ENCODE measurements at places on chromosomes 4 and X.

DNA sequence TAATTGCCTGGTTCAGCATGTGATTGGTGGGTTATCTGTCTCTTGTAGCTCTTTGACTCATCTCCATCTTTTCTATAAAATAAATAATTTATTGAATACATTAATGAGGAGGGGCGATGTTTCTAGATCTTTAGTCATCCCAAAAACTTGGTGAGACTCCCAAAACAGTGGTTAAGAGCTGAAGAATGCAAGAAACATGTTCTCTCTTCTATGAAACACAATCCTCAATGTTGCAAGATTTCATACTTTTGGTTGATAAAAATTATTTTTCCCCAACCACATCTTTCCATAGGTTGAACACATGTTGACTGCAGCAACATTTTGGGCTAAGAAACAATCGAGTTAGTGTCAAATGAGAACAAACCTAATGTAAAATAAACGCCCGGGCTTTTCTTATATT lies 1.2 kb upstream of the TMEM47 start:
- DNase-seq = peak; percentile 62

- DNase-seq = peak; percentile 91
Observed at GRCh38 chr4:10180927-10181744, 64.5 kb upstream of the WDR1 start.

DNA sequence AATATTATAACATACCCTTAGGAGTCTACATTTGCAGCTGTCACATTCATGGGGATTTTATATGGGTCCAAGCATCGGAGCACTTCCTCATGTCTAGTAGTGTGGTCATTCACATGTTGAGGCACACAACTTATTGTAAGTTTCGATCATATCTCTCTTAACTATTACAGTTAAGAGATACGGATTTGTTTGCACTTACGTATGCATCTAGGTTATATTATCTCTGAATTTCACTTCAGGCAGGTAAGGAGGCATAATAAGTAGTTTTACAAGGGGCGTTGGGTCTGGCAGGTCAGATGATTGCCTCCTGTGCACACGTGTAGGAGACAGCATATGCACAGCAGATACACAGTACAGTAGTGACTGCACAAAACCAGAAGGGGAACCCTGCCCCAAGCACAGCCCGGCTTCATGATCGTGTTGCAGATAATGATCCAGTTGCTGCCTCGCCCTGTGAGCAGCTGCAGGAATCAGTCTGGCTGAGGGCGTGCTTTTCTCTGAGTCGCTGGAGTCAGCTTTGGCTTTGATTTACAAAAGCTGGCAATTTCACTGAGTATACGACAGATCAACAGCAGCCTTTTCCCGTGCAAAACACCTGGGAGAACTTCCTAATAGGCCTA lies 302.9 kb upstream of the GATB start:
- DNase-seq = no peak

GRCh38 chr4:109128589-109128988 lies 173.9 kb downstream of the COL25A1 start:
- no peak for DNase-seq

DNA sequence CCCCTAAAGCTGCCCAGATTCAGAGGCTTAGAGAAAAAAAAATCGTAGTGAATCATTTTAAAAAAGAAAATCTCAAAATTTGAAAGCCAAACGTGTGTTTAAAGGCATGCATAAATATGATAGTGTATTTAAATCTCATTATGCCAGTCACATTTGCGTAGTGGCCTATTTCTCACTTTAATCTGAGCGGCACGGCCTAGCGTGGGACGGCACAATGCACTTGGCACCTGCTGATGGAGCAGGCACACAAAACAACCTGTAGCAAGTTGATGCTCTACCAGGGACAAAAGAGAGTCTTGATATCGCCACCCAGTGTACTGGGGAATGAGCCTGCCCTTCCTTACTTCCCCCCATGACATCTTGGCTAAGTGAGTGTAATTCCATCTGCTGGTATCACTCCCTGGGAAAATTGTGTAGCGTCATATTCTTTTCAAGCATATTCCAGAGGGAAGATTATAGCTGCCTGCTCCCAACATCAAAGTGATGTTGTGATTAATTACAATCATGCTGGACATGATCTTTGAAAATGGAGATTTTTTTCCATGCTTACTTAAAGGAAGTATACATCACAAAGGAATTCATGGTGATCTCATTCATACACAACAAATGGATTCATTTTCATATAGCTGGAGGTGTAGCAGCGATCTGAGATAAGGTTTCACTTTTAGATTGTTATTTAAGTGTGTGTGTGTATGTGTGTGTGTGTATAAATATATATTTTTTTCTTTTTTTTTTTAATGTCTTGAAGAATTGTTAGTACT lies 138.8 kb downstream of the DCTD start:
- DNase-seq = peak; percentile 28

- DNase-seq = no peak
Observed at GRCh38 chr4:139728840-139729239, 63.2 kb downstream of the MGST2 start.

DNA sequence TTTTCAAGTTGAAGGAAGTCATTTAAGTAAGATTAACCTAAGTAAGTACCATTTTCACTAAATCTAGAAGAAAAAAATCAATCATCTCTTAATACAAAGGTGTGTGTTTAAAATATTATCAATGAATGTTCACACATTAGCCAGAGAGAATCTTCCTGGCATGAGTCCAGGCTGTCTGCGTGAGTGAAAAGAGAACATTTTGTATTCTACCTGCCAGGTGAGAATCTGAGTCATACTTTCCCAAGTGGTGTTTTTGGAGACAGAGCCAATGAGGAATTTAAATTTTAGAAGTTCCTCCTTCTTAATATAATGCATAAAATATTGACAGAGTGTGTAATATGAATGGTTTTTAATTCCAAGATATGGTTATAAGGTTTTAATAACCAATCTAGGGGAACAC lies 371.8 kb upstream of the NR3C2 start:
- DNase-seq = no peak

GRCh38 chr4:71065991-71066510 lies 72.6 kb downstream of the DCK start:
- DNase-seq = no peak

- no peak for DNase-seq
Observed at GRCh38 chrX:66162331-66162822, 1.7 kb upstream of the HEPH start.

GRCh38 chr4:160238790-160239189 lies 1135.9 kb downstream of the RAPGEF2 start:
- no peak for DNase-seq

- no peak for DNase-seq
Observed at GRCh38 chrX:131901546-131901945, 121.6 kb upstream of the STK26 start.

DNA sequence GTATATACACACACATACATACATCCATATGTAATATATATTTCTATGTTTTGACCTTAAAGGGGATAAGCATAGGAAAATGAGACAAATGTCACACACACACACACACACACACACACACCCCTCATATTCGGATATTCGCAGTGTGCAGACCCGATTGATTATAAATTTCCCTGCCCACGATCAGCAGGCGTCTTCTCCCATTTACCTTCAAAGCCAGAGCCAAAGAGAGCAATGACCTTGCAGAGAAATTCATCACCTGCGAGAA lies 488 bp downstream of the GPRIN3 start:
- no peak for DNase-seq

GRCh38 chrX:25674776-25675175 lies 463.4 kb upstream of the MAGEB18 start:
- no peak for DNase-seq

DNA sequence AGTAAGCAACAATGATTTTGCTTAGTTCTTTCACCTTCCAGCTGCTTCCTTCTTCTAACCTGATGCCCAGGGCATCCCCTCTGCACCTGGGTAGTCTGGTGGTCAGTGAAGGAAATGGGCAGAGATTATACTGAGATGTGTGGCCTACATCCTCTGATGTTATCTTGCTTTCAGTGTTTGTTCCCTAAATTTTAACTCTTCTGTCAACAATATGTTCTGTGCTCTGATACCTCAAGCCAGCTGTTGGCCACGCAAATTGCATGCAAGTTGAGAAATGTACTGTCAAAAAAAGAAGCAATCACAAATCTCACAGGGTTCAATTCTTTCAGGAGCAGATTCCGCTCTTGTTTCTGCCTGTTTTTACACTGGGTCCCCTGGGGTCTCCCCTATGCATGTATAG lies 73.8 kb downstream of the FBXW7 start:
- no peak for DNase-seq

DNA sequence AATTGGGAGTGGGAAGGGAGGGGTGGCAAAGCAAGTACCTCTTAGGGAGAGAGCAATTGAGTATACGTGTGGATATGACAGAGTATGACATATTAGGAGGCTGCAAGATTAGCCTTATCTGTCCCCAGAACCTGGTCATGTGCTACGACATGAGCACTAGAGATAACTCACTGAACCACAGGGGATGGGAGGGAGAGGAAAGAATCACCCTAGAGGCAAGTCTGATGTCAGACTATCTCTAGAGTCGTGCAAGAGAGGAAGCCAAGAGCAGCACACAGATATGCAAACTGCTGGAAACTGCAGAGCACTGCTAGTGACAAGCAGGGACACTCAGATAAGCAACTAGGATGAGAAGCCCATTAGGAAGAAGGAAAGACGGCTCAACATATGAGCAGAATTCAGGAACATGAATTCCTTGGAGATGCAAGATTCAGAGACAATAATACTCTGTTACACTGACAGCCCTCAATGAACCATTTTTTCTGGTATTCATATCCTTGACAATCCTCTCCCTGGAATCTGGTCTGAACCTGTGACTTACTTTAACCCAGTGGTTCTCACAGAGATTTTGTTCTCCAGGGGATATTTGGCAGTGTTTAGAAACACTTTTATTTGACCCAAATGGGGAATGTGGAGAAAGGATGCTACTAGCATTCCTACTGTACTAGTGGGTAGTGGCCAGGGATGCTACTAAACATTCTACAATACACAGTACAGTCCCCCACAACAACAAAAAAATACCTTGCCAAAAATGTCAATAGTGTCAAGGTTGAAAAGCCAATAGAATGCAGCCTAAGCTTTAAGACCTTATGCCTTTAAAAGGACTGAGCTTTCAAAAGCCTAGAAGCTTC lies 84.0 kb upstream of the BMP2K start:
- DNase-seq = peak; percentile 37

GRCh38 chr4:53865054-53865453 lies 199.4 kb downstream of the CHIC2 start:
- DNase-seq = no peak

DNA sequence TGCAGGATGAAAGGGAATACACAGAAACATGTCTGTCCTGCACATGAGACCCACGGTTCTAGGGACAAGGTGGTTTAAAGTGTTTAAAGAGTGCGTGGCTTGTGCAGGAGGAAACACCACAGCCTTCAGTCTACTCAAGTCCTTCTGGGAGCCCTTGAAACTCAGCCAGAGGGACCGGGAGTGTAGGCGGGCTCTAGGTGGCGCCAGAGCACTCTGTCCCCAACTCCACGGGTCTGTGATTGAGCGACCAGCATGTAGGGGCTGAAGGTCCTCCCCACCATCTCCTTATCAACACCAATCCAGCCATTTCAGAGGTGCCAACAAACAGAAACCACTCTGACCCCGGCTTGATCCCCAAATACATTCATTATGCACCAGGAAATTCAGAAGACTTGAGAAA lies 82.0 kb upstream of the CLDN34 start:
- peak; percentile 54 for DNase-seq

GRCh38 chrX:16144420-16144819 lies 21.1 kb downstream of the GRPR start:
- DNase-seq = no peak

GRCh38 chr4:85644061-85644460 lies 169.1 kb downstream of the ARHGAP24 start:
- DNase-seq = no peak

DNA sequence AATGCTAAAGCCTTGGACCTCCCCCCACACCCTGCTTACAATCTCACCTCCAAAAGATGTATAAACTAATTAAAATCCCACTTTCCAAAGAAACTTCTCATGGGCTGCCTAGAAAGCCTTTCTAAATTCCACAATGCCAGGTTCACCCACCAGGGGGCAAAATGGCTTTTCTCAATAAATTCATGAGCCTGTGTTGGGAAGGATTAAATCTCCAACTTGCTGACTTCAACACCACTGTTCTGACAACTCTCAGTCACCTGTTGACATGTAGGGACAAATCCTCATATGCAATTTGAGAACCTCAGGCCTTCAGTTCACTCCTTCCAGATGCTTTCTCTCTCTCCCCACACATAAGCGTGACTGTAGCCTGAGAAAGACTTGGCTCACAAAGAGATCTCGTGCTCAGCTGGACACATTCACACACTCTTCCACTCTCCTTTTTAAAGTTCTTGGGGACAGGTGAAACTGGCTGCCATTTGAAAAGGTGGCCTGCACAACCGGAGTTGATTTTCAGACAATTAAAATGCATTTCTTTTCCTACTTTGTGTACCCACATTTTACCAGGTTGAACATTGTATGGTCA lies 88.6 kb upstream of the PRPS2 start:
- DNase-seq = no peak

GRCh38 chr4:48470137-48470536 lies 13.0 kb upstream of the SLC10A4 start:
- no peak for DNase-seq

GRCh38 chrX:119478504-119478903 lies 10.3 kb downstream of the SLC25A5 start:
- DNase-seq = no peak

DNA sequence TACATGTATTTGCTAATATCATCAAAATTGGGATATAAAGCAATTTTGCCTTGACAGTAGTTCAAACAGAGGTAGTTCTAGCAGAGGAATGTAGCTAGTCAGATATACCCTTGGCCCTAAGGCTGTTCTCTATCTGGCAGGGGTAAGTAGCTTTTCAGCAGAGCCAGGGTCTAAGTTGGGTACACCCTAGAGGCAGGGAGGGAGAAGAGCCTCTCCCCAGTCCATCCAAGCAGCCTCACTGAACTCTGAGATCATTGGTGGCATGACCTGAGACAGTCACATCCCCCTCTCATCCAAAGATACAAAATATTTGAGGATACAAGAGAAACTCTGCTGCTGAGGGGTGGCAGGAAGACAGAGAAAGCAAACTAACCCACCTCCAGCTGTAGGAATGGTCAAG lies 343.7 kb downstream of the DHX15 start:
- no peak for DNase-seq
